ENCODE measurements at places on chromosomes 3 and 15.
A peak's percentile ranks its signal among the peaks of the same experiment; 100 is the strongest.

DNA sequence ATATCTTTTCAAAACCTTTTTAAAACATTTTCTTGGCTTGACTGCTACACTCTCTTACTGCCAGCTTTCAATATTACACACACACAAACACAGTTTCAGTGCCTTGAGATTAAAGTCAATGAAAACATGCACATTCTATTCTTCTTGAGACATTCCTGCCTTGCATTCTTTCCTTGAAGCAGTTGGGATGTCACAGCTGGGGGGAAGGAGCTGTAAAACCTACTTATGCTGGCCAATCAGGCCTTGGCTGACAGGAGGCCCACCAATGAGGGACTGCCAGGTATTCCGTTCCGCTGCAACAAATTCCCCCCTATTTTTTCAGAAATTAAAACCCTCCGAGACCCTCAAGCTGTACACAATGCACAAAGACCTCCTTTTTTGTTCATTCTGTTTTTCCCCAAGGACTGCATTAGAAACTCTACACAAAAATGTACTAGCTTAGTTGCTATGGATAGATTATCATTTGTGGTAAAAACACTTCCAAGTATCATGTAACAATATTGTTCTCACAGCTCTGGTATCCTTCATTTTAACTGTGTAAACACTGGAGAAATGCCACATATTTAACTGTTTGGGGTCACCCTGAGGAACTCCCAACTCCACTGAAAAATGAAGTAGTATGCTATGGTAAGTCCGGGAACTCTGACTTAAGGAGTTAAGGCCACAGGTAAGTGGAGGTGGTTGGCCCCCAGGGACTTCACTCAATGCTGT, 18.5 kb downstream of the FSTL1 start:
- no peak for DNase-seq

DNA sequence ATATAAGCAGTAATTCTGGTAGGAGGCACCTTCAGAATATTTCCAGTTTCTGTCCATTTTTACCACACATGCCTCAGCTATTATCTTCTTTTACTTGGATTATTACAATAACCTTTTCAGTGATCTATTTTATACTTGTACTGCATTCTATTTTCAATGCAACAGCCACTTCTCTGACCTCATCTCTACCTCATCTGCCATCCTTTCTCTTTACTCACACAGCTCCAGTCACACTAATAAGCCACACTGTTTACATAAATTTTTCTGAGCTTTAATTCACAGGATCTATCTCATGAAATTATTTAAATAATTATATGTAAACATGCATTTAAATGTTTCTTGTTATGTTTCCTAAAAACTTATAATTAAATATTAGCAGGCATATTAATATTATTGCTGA, 47.3 kb upstream of the BCHE start:
- DNase-seq: no peak

DNA sequence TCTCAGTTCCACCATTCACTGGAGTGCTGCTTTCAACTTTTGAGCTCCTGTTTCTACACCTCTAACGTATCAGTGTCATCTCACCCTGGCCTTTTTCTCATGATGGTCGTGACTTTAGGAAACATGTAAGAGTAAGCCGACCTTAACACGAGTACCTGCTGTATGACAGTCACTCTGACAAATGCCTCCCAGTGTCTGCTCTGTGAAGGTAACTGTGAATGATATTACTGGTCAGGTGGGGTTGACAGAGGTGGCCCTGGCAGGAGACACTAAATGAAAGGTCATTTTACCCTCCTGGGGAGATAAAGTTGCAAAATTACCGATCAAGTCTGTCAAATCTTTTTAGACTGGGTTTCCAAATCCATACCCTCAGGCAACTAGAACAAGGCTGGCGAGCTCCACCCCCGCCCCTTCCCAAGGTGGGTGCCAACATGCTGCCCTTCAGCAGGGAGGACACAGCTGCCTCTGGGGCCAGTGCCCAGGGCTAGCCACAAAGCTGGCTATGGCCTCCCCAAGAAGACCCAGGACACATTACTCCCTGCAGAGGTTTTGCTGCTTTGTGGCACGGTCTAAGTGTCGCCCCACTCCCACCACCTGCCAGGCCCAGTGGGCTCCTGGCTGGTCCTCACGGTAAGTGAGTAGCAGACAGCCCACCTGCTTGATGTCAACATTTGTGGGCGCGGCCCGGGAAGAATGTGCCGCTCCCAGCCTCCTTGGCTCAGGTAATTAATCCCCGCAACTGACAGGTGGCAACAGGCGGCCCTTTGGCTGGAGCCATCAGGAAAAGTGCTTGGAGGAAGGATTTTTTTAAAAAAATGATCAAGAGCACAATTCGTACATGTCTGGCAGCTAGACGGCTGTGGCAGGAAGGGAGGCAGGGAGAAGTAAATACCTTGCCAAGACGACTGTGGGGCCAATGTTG, 211.8 kb downstream of the TP63 start:
- no peak for DNase-seq

DNA sequence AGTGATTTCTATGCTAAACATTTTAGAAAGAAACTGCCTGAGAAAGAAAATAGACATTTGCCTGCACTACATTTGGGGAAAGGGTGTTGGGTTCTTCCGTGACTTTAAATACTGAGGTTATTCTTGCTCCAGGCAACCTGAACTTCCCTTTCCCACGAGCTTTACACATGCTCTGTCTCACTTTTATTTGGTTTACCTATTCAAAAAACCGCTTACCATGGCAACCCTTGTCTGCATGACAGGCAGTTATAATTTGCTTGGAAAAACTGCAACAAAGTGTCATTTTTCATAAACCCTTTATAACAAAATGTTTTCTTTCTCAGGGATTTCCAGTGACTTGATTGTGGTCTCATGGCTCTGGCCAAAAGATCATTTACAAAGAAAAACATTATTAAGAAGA, 416.3 kb upstream of the MEIS2 start:
- no peak for DNase-seq

DNA sequence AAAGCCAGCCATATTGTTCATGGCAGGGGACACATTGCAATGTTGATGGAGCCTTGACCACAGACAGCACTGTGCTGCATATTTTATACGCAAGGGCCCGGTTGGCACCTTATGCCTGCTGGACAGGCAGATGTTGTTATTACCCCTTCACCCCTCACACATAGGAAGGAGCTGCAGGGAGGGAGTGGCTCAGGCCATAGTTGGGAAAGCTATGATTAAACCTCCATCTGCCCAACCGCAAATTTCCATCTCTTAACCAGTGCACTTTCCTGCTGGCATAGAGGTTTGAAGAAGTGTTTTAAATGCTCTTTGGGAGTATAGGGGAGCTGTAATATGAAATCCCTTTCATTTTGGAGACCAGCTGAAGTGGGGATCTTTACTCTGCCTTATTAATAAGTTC, 224.7 kb downstream of the CACNA2D3 start:
- DNase-seq: no peak

GRCh38 chr3:172038798-172039435, 461 bp upstream of the FNDC3B start:
- DNase-seq: no peak

DNA sequence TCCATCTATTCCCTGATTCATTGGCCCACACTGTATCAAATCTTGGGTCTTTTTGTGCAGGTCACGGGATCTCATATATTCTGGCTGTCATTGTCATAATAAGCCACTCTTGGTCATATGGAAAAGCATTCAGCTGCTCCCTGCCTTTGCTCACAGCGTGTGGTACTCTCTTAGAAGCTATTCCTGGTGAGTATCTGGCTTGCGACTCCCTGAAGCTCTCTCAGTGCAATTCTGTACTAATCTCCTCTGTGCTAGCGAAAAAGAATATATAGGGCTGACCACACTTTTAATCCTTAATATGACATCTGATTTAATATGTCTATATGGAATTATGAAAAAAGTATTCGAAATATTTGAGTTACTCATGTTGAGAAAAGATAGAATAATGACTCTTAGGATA, 440.8 kb upstream of the GBE1 start:
- DNase-seq: no peak

DNA sequence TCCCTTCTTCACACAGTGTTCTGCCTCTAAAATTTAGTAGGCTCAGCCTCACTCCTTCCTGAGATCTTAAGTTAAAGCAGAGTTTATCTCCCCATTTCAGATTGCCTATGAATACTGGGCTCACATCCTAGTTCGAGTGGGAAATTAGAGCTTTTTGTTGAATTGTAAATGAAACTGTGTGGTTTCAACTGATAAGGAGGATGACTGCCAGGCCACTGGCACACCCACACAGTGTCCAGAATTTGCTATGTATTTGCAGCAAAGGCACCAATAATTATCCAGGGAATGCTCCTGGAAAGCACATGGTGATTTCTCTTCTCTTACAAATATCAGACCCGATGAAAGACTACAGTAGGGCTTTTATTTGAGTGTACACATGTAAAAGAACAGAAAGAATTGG, 308.1 kb upstream of the COL8A1 start:
- DNase-seq: no peak

DNA sequence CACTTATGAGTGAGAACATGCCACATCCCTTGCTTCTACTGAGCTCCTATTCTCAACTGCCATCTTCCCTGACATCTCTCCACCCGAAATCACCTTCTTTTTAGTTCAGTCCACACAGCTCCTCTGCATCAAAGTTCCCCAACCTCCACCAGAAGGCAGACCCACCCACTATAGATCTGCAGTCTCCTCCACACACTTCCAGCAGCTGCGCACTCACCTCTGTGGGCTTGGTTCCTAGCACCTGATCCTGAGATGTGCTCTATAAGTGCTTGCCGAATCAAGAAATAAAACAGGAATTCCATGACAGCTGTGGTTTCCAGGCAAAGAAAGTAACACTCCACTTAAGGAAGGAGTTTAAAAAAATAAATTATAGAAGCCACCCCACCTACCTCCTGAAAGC, 85.4 kb downstream of the TRANK1 start:
- no peak for DNase-seq

DNA sequence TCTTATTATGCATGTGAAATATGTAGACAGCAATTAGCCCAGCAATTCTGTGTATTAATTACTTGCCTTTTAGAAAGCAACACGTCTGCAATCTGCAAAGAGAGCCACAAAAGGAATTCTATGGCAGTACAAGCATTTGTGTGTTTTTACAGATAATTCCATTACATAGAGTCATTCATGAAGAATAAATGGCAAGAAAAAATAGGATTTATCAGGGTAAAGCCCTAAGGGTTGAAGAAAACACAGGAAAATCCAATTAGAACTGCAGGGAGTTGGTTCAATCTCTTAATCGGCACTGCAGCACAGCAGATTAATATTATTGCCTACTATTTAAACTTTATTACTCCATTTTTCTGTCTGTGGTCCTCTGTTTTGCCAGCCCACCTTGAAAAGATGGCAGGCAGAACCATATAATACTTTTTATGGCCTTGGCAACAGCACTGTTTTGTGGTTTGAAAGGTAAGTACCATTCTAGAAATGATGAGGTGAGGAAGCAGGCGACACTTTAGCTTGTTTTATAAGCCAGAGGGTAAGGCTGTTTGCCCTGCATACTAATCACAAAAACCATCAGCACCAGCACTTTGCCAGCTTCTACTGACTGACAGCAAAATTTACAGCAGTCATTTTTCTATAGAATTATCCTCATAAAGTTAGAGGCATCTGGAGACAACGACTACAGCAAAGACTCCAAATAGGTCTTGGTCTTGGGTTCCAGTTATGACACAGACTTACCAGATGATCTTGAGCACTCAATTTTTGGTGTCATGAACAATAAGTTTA, 638.2 kb upstream of the NAALADL2 start:
- DNase-seq: no peak

DNA sequence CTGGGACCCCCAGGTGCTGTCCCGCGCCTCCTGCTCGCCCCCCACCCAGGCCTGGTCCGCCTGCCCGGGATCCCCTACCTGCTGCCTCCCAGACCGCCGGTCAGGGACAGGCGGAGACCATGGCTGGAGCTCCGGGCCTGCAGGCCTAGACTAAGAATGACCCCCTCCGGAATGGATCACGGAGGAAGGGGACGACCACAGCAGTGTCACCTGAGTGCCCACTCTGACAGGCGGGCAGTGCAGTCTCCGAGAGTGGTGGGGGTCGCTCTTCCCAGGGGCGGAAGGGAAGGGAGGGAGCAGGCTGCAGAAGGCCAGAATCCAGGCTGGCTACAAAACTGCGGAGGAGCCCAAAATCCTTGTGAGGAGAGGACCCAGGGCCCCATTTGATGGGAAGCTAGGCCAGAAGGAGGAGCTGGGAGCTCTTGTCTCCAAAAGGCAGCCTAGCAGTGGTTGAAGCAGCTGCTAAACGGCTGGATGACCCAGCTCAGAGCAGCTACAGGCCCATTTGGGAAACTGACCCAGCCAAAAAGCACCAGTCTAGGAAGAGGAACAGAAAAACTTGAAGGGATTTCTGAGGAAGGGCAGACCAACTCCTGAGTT, 908 bp upstream of the RAB43 start:
- DNase-seq: no peak

GRCh38 chr3:162391301-162391700, 894.7 kb downstream of the OTOL1 start:
- no peak for DNase-seq

DNA sequence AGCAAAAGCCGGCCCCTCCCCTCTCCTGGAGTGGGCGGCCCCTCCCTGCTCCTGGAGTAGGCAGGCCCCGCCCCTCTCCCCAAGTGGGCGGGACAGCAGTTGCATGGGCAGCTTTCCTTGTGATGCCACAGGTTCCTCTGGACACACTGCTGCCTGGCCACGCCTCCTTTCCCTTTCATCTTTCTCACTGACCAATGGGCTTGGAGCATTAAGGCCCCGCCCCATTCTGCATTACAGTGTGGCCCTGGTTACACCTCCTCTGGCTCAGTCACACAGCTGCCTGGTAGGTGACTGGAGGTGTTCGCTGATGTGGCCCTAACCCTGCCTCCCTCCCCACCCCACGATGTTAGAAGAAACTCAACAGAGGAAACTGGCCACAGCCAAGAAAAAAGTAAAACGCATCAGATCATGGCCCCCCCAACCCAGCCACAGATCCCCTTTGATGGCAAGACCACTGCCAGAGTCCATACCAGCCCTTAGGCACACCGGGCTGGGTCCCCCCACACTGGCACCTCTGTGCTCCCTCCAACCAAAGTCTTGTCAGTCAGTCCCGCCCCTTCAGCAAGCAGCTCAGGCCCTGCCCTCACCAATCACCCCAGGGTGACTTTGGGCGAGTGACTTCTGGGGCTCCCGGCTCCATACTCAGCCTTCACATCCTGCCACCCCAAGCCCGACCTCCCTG, 84.3 kb downstream of the ADAMTS7 start:
- no peak for DNase-seq

- no peak for DNase-seq
These were observed 19.7 kb upstream of the SATB1 start for GRCh38 chr3:18444595-18445400.

DNA sequence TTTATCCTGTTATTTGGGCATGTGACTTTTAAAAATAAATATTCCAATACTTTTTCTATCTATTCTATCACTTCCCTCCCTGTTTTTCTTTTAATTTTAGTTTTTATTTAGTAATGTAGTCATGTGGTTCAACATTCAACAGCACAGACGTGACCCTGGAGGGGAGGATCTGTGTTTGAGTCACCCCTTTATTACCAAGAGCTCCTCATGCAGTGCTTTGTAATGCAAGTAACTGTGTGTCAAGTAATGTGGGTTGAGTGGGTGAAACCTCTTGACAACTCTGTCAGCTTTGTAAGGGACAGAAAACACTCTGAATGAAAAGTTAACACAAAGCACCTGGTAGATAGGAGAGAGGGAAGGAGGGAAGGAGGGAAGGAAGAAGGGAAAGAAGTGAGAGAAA, 89.7 kb upstream of the FGF12 start:
- no peak for DNase-seq

GRCh38 chr3:20104167-20104661, 64.0 kb downstream of the KAT2B start:
- peak; percentile 45 for DNase-seq

GRCh38 chr15:41269887-41270286, 38.8 kb downstream of the CHP1 start:
- no peak for DNase-seq

- DNase-seq: no peak
These were observed 9.3 kb downstream of the ZPLD1 start for GRCh38 chr3:102444101-102444500.
